Lung (tissue), 17 donors: ENCODE measurements at places on chromosomes 12 and 14. TPM values are rescaled to one million over a fixed set of nuclear protein-coding genes. Genes with fewer than 3 reads are reported as not detected.

The FAIM2 gene
- polyA plus RNA-seq, result 0.53 TPM

The GPR68 gene
- polyA plus RNA-seq, result 7.6 TPM

The RNASE7 gene
- polyA plus RNA-seq, result 0.18 TPM

The CCDC175 gene
- 0.06 TPM for polyA plus RNA-seq

The SPTB gene
- polyA plus RNA-seq, result 1.2 TPM

The TRPV4 gene
- 2.3 TPM for polyA plus RNA-seq

The TBX5 gene
- polyA plus RNA-seq, result 5.6 TPM

The KRT74 gene
- polyA plus RNA-seq, result not detected

GRCh38 chr12:100801320-100801719 is 6.7 kb downstream of the ANO4 start:
- DNase-seq, result peak; percentile 19

DNA sequence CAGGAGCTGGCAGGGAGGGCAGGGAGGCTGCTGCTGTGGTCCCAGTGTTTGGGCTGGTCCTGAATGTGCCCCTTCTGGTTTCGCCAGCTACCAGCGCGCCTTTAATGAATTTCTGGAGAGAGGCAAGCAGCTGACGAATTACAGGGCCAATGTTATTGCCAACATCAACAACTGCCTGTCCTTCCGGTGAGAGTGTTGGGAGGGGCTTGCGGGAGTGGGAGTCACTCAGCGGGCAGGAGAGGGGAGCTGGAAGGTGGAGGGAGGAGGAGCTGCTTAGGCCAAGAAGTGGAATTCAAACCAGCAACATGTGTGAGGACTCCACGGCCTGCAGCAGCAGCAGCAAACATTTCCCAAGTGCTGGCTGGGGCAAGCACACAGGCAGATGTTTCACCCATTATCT is 7.7 kb downstream of the TNFAIP2 start:
- DNase-seq, result peak; percentile 63

DNA sequence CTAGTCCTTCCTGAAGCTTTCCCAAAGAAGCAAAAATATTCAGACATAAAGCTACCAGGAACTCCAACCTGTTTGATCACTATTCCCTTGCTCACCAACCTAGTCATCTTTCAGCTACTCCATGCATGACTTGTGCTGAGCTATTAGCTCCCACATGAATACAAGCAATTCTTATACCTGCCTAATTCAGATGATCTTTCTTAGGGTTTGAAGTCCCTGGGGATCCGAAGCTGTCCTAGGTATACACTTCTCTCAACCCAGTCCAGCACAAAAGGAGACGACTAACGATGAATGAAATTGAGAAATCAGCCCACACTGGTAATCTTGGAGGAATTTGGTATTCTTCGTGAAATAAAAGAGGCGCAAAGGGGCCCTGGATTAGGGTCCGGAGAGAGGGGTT is 631 bp upstream of the PTGR2 start:
- DNase-seq, result no peak

DNA sequence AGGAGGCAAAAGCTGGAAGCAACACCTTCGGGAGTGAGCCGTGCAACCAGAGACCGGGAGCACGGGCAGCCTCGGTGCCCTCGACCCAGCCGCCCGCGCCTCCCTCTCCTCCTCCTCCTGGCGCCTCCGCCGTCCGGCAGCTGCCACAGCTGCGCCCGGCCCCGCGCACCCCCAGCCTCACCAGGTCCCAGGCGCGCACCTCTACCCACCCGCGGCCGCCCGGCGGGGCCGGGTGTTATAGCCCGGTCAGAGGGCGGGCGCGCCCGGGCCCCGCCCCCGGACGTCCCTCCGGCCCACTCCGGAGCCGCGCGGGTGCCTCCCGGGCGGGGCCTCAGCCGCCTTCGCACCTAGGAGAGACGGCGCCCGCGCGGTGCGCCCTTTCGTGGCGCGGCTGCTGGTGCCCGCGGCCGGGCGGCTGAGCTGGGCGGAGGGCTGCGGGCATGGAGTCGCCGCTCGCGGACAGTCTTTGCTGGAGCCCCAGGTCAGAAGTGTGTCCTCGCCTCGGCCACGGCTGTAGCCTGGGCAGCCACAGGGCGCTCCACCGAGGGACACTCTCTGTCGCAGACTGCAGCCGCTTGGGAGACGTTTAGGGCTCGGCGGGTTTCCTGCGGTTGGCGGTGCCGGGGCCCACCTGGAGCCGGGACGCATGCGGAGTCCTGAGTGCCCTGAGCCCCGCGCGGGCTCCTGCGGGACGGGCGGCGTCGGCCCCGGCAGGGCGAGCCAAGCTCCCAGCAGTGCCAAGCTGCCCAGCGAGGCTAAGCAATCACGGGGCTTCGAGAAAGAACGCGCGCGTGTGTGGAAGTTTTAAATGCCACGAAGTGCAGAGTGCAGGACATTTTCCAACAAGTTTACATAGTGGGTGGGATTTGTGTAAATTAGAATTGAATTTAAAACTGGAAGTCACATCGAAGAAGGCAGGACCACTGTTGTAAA is at the start of gene CPM:
TSS of gene CPM (minus strand) at position 211 of the 933 bp plus-strand sequence. CDS start 334 bp downstream, outside the sequence.
- DNase-seq, result peak; percentile 79

DNA sequence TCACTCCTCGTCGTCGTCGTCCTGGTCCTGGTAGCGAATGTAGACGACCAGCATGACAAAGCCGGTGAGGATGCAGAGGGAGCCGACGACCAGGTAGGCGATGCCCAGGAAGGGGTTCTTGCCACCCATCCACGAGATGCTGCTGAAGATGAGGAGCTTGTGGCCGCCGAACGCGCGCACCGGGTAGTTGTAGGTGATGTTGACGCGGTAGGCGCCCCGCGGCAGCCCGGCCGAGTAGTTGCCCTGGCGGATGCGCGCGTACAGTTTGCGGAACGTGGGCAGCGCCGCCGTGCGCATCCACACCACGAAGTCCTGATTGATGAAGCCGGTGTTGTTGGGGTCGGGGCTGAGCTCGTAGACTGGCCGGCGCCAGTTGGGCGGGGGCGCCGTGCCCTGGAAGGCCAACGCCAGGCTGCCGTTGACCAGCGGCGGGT is 1.0 kb downstream of the TMEM30B start:
- DNase-seq, result peak; percentile 16

DNA sequence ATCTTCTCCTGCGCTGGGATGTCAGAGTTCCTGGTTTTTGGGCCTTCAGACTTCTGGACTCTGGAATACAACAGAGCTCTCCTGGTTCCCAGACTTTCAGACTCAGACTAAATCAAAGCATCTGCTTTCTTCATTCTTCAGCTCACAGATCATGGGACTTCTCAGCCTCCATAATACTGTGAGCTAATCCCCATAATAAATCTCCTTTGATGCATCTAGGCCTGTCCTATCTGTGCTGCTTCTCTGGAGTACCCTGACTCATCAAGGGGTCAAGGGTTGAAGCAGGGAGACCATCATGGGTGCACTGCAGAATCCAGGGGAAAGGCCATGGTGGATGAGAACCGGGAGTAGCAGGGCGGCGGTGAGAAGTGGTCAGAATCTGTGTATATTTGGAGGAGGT is 1094.1 kb upstream of the TMEM132C start:
- no peak for DNase-seq

DNA sequence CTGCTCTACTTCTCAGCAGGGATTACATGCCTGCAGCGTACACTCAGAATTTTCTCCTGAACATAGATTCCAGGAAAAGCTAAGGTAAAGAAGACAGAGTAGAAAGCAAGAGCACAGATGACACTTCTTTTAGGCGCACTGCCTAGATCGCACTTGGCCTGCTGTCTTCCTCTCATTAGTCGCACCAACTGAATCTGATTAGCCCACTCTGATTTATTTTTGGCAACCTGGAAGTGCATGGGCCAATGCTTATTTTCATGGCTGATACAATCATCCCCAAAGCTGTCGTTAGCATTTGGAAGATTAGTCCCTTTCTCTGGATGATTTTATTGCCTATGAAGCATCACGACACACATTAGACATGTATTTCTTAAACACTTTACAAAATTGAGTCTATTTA is 152.5 kb downstream of the PTPRO start:
- DNase-seq, result no peak

DNA sequence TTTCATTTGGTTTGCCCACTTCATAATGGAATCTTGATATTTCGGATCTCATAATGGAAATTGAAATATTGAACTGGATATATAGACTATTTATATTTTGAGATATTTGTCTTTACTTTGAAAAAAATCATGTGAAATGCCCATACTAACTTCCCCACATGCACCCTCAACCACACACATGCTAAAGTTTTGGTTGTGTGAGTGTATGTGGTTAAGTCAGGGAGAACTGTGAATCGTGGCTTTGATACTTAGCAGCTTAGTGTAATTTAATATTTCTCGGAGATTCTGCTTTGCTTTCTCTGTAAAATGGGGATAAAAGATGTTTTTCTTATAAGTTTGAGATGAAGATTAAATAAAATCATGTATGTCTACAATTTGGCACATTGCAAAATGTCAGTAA is 162.1 kb downstream of the OTOGL start:
- no peak for DNase-seq

GRCh38 chr12:123113026-123113425 is 37.9 kb downstream of the PITPNM2 start:
- DNase-seq, result peak; percentile 52

- DNase-seq, result no peak
These were observed 54.1 kb downstream of the PLXNC1 start for GRCh38 chr12:94202245-94203180.

DNA sequence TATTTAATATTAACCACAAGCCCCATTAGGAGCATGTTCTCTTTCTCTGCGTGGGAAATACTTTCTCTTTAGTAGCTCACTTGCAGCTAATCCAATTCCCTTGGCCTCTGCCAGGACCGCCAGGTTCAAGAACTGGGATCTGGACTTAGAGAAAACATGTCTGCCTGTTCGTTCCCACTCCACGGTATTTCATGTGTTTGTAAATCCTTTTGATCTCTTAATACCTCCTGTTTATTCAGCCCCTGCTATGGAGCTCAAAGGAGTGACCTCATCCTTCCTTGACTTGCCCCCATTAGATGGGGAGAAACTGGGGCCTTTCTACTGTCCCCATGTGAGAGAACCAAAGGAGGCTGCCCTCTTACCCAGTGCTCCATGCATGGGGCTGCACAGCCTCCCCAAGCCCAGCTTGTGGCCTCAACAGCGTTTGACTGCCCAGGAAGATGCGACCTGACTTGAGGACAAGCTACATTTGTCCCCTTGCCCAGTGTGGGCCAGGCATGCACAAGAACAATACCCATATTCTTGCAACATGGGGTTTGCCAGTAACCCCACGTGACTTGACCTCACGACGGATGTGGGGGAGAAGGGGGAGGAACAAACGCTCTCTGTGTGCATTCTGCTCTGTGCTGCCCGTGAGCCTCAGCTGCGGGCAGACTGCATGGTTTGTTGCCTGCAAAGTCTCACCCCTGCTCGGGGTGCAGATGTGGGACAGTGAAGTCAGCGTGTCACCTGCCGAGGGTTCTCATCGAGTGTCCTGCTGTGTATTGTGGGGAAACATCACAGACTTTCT is 30.3 kb downstream of the CD9 start:
- peak; percentile 36 for DNase-seq

GRCh38 chr14:67875175-67876006 is 55.8 kb downstream of the RAD51B start:
- DNase-seq, result no peak

DNA sequence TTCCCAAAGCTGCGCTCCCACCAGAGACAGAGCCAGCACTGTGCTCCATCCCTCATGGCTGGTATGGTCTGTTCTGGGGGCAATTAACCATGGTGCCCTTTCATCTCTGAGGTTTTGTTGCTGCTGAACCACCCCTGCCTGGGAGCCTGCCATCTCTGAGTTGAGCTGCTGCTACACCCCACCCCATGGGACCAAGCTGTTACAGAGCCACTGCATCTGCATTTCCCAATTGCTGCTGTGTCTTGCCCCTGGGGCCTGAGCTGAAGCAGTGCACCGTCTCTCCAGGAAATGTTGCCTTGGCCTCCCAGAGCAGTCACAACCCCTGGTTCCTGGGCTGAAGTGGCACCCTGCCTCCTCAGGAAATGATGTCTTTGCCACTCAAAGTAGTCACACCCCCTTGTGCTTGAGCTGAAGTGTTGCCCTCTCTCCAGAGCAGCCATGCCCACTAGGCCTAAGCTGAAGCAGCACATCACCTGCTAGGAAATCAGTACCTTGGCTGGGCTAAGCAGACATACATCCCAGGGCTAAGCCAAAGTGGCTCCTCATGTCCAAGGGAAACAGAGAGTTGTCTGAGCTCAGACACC is 140.3 kb downstream of the RERGL start:
- no peak for DNase-seq

DNA sequence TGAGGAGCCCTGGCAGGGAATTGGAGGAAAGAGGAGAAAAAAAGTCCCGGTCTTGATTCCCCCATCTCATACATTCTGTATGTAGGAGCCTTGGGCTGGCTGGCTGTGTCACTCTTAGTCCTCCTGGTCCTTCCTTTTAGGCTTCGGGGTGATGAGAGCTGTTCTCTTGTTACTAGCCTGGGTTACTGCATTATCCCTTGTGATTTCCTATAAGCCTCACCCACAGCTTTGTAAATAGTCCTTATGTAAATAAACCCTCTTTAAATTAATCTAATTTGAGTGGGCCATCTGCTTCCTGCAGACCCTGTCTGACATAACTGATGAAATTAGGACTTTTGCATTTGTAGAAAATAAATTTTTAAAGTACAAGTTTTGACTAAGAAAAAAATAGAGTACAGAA is 19.2 kb downstream of the DNM1L start:
- no peak for DNase-seq

DNA sequence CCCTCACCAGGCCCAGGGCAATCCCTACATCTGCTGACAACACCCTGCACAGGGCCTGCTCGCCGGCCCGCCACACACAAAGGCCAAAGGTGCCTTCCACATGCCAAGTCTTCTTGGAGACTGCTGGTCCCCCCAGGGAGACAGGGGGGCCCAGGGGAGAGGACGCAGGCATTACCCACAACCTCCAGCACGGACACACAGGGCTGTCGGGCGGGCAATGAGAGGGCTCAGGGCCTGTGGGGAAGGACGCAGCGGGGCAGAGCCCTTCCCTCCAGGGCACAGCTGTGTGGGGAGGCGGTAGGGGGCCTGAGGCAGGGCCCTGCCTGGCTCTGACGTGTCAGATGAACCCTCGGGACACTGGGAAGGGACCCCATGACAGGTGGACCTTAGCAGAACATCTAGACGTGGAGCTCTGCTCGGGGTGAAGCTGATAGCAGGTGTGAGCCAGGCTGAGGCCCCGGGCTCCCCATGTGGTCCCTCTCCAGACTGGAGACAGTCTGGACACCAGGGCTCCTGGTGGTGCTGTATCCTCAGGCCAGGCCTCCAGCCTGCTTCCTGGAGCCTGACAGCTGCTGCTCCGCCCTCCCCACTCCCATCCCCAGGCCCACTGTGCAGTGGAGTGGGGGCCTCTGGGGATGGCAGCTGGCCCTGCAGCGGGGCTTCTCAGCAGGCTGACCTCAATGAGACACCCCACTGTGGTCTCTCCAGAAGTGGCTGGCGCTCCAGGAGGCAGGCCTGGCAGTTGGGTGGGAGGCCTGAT is 31.6 kb upstream of the NUDT14 start:
- DNase-seq, result no peak
